ENCODE measurements at places on chromosomes 2 and 18.

- DNase-seq: no peak
These were observed 71.0 kb downstream of the ARL4C start for GRCh38 chr2:234425639-234426603.

- DNase-seq: peak; percentile 23
These were observed 637.1 kb upstream of the CHAC2 start for GRCh38 chr2:53130441-53130943.

DNA sequence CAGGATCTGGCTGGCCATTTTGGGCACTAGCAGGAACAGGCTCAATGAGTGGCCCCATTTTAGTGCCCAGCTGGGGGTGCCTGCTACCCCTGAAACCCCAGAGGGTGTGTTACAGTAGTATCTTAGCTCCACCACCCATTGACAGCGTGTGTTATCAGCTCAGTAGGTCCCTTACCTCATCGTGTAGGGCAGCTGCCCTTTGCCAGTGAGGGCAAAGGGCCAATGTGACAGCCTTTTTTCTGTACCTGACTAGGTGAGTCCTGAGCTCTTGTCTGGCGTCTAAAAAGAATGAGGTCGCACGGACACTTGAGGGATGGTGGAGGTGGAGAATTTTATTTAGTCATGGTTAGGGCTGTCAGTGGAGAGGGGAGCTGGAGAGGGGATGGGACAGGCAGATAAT lies 462.2 kb downstream of the PIK3C3 start:
- no peak for DNase-seq

DNA sequence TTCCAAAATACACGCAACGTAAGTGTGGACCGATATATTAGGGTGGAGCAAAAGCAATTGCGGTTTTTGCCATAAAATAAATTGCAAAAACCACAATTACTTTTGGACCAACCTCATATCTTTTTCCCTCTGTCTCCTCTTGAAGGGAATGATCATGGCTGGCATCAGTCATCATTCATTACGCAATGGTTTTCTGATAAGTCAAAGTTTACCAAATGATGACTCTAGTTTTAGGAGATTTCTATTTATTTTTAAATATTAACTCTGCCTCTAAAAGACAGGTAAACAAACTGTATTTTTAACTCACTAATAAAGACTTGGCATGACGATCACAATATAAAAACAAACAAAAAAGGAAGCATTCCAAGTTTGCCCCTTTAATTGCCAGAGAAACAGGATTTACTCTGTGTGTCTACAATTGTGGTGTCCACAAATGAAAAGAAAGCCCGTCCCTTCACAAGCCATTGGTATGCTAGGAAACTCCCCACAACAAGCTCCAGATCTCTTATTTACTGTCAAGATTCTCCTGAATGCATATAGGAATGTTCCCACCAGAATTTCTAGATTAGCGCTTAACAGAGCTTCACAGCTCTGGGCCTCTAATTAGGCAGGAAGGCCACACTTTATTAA lies 61.3 kb downstream of the IRS1 start:
- DNase-seq: no peak

GRCh38 chr2:137521653-137522619 lies 442.3 kb upstream of the HNMT start:
- no peak for DNase-seq

GRCh38 chr18:79866889-79867574 lies 69.3 kb downstream of the KCNG2 start:
- DNase-seq: peak; percentile 6

DNA sequence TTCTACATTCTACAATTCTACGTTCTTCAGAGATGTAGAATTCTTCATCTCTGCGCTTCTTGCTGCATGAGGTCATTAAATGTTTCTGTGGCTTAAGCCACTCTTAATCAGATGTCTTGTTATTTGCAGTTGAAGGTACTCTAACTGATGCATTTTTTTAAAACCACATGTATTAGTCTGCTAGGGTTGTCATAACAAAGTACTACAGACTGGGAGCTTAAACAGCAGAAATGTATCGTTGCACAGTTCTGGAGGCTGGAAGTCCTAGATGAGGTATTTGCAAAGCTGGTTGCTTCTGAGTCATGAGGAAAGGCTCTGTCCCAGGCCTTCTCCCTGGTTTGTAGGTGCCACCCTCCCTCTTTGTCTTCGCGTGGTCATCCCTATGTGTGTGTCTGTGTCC lies 176.3 kb upstream of the GLI2 start:
- peak; percentile 100 for DNase-seq

- peak; percentile 68 for DNase-seq
These were observed 285.6 kb downstream of the AGAP1 start for GRCh38 chr2:235779444-235779896.

DNA sequence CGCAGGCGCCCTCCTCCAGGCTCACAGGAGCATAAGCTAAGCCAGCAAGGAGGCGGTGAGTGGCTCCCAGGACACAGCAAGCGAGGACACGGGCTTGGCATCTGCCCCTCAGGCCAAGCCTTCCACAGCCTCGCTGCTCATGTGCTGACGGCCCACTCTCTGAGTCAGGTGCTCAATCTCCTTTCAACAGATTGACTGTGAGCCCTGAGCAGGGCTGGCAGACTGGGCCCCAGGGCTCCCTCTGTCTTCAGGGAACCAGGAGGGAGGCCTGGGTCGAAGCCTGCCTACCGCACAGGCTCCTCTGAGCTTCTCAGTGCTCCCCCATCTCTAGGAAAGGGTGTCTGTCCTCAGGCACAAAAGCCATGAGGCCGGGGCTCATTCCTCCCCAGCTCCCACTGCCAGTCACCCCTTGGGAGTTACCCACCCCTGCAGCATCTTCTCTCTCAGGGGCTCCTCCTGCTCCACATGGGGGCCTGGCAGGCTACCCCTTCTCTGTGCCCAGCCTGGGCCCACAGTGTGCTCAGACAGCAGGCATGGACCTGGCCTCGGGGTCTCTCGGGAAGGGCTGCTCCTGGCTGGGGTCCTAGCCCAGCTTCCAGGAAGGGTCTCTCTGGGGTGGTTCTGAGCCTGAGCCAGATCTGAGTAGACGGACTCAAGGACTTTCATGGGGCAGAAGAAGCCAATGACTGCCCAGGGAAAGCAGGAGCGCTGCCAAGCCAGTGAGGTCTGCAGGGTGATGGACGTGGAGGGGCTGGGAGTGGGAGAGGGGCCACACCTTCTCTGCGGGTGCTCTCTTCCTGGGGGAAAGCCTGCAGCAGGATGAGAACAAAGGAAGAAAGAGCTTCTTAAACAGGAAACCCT lies 138.0 kb upstream of the GPC1 start:
- no peak for DNase-seq

DNA sequence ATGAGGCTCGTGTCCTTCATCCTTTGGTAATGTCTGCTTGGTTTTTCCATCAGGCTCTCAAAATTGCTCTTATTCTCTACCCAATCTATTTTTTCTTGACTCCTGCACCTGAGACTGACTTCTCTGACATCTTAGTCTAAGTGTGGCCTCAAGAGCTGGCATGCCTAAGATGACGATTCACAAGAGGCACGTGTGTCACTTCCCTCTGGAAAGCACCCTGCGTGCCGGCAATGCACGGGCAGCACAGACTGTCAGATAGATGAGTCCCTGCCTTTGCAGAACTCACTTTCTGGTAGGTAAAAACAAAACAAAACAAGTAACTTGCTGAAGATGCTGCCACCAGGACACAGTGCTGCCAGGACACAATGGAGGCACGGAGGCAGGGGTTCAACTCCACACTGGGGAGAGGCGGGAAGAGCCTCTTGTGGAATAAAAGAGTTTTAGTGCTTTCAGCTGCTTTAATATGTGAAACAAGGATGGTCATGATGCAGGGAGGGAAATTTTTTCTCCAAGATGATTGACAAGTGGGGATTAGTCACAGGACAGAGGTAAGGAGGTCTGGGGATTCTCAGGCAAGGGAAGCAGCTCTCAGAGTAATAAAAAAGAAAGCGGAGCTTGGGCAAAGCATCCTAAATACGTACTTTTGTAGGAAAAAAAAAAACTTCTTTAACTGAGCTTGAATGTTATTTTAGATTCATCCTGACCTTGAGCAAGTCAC lies 27.3 kb downstream of the CYB5A start:
- DNase-seq: no peak

GRCh38 chr2:239596792-239597191 lies 196.0 kb upstream of the HDAC4 start:
- no peak for DNase-seq

GRCh38 chr2:237723602-237724001 lies 75.0 kb upstream of the RBM44 start:
- peak; percentile 32 for DNase-seq

DNA sequence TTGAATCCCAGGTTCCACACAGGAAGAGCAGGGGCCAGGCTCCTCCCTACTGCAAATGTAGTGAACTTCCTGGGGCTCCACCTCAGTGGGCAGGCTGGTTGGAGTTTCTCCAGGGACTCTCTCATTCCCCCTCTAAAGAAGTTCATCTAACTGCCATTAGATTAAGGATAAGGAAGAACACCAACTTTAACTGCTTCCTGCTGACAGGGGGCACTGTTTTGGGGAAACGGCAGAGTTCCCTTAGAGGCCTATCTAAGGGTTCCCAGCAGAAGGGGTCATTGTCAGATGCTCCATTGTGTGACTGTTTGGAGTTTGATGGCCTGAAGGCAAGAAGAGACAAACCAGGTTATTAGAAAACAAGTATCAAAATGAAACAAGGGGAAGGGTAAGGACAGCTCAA lies 2159.7 kb upstream of the PIK3C3 start:
- no peak for DNase-seq

- no peak for DNase-seq
These were observed 5.8 kb upstream of the SLC20A1 start for GRCh38 chr2:112639936-112640335.

DNA sequence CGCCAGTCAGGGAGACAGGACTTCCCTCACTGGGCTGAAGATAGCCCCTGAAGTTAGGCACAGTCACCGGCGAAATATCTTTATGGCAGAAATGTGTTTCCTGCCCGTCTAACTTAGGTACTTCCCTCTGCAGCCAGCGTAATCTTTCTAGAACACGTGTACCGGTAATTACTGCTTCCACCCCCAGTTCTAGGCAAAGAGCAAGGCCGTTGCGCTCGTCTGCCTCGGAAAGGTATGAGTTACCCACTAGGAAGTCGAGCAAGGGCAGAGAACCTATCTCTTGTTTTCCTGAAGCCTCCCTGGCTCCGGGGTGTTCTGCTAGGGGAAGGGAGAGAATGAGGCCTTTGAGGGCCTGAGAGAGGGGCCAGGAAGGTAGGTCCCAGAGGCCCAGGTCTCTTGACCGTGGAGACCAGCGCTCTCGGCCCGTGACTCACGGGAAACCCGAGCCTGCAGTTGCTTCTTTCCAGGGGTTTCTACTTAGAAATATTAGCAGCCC lies 70.0 kb downstream of the TWSG1 start:
- peak; percentile 16 for DNase-seq

- DNase-seq: no peak
These were observed 726 bp upstream of the SS18 start for GRCh38 chr18:26091047-26091630.

- DNase-seq: no peak
These were observed 321.5 kb upstream of the FSIP2 start for GRCh38 chr2:185417111-185417510.

DNA sequence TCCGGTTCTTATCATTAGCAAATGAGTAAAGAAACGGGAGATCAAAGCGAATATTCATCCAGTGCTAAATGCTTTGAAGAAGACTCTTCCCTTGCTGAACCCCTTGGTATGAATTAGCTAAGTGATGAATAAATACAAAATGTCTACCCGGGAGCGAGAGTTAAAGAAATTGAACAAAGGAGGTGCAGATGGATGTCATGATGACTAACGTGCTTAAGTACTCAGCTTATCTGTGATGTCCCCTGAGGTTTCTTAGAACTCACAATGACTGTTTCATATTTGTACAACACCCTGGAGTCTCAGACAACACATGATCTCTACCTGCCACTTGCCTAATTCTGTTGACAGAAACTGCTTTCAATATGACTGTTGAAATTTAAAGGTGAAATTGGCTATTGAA lies 148.5 kb downstream of the TMEM200C start:
- DNase-seq: peak; percentile 0

DNA sequence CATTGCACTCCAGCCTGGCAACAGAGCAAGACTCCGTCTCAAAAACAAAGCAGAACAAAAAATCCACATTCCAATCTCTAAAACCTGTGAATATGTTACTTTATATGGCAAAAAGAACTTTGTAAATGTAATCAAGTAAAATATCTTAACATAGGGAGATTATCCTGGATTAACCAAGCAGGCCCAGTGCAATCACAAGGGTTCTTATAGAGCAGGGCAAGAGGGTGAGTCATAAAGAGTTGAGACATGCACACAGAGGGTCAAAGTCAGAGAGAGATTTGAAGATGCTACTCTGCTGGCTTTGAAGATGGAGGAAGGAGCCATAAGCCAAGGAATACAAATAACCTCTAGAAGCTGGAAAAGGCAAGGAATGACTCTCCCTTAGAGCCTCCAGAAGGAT lies 60.9 kb upstream of the SLC9A2 start:
- DNase-seq: no peak

DNA sequence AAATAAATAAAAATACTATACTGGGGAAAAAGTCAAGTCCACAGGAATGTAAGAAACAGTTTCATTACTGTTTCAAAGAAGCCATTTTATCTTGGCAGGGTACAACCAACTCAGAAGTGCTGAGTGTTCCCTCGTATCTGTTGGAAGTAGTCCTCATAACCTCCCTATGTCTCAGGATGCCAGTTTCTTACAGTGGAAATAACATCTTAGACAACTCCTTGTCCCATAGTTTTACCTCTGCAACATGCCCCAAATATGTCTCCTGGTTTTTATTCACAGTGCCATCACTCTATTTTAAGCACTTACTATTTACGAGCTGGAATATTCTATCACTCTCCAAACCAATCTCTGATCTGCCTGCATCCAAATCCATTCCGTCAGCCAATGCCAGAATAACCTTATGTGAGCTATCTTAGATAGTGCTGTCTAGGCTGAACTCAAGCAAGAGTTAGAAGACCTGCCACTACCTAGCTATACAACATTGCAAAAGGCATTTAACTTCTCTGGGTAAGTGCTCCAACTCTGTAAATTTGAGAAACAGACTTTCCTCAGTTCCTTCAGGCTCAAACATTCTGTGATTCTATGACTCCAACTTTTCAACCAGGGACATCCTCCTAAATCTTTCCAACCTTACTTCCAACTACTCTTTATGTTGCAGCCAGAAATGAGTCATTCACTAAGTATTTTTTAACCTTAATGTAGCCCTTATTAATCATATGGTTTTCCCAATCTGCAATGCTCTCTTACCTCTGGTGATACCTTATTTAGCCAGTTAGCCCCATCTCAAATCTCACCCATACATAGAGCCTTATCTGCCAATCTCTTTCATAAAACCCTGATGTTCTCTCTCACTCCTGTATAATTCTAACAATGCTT lies 66.7 kb downstream of the RTN4 start:
- peak; percentile 54 for DNase-seq

DNA sequence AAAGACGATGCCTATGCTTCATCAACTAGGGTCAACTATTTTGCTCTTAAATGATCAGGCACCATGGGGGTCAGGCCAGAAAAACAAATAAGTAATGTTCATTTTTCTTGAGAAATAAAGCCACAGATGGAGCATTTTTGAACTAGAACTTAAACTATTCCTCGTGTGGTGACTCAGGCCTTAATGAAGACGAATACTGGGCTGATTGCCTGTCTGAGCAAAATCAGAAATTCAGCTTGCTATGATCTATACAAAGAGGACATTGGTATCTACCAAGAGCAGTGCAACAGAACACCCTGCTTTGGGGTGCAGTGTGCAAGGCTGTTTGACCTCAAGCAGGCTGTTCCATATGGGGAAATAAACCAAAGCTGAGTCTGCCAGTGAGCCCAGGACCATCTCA lies 176.0 kb downstream of the NRP2 start:
- DNase-seq: peak; percentile 19
